ENCODE measurements at places on chromosomes 2 and 18.

DNA sequence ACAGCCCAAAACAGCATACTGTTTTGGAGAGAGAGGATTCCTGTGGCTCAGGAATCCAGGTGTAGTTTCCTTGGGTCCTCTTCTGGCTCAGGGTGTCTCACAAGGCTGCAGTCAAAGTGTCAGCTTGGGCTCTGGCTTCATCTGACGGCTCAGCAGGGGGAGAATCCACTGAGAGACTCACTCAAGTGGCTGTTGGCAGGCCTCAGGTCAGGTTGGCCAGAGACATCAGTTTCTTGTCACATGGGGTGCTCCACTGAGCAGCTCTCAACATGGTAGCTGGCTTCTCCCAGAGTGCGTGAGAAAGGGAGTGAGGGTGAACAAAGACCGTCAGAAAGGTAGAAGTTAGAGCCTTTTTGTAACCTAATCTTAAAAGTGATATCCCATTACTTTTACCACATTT is 168.4 kb downstream of the SOCS6 start:
- no peak for DNase-seq

- no peak for DNase-seq
Measured at GRCh38 chr2:175057078-175057685, 52.0 kb upstream of the CHN1 start.

DNA sequence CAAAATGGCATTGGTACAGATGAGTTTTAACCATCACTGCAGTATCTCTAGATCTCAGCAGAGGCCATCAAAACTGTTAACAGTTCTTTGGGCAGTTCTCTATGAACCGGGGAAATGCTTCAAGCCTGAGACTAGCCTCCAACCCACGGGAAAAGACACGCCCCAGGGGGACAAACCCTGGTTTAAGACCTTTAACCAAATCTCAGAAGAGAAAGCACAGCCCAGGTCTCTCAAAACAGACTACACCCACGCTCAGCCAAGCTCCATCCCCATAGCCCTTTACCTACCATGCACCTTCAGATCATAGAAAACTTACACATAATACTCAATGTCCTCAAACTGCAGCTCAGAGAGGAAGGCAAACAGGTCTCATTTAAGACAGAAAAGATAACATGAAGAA is 78.3 kb downstream of the TMEM163 start:
- DNase-seq: no peak

DNA sequence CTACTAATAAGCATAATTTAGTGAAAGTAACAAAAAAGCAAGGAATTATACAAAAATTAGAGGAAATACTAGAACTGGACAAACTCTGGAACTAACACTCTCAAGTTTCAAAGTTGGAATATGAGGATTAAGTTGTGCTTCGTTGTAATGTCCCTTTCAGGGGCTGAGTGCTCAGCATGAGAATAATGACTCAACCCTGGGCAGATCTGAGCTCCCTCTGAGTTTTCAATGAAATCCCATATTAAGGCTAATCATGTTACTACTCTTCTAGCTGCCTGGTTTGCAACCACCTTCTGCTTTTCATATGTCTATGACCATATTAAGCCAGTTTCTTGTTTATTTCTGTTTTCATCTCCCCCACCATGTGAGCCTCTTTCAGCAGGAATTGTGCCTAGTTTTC is 274.9 kb upstream of the LRRTM4 start:
- DNase-seq: no peak

- no peak for DNase-seq
Measured at GRCh38 chr2:240960971-240961876, 37.2 kb upstream of the SNED1 start.

DNA sequence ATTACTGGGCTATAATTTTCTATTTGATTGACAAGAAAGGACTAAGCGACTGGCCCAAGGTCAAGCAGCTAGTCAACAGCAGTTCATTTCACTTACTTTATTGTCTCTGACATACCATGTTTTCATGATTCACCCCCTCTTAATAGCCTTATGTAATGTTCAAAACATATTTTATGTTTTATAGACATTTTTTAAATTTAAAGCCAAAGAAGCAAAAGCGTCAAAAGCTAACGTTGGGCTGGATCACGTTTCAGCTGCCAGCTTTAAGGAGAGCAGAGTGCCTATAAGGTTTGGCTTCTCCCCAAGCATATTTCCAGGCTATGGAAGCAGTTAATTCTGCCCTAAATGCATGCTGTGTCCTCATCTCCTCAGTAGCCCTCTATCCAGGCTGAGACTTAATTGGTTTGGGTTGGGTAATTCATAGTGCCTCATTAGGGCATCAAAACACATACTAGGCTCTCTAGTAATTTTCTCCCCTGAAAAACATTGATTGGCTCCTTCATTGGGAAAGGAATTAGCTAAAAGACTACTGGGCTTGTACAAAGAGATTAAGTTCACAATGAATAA is 94.8 kb upstream of the CREB1 start:
- DNase-seq: no peak

- DNase-seq: no peak
Measured at GRCh38 chr2:160394153-160394552, 99.5 kb downstream of the RBMS1 start.

- DNase-seq: peak; percentile 63
Measured at GRCh38 chr18:57437766-57438671, 2.8 kb downstream of the ONECUT2 start.

GRCh38 chr18:57078614-57079013 is 68.3 kb upstream of the BOD1L2 start:
- no peak for DNase-seq

DNA sequence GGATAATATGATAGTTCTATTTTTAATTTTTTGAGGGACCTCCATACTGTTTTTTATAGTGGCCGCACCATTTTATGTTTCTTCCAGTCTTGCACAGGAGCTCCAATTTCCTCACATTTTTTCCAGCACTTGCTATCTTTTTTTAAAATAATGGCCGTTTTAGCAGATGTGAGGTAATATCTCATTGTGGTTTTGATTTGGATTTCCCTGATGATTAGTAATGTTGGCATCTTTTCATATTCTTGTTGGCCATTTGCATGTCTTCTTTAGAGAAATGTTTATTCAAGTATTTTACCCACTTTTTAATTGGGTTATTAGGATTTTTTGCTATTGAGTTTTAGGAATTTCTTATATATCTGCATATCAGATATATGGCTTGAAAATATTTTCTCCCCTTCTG is 29.9 kb upstream of the NAPG start:
- no peak for DNase-seq

- DNase-seq: no peak
Measured at GRCh38 chr2:232901736-232902578, 31.9 kb downstream of the SNORC start.

GRCh38 chr2:227884511-227884947 is 13.1 kb downstream of the DAW1 start:
- DNase-seq: no peak

- no peak for DNase-seq
Measured at GRCh38 chr2:226608451-226608850, 191.2 kb downstream of the IRS1 start.

DNA sequence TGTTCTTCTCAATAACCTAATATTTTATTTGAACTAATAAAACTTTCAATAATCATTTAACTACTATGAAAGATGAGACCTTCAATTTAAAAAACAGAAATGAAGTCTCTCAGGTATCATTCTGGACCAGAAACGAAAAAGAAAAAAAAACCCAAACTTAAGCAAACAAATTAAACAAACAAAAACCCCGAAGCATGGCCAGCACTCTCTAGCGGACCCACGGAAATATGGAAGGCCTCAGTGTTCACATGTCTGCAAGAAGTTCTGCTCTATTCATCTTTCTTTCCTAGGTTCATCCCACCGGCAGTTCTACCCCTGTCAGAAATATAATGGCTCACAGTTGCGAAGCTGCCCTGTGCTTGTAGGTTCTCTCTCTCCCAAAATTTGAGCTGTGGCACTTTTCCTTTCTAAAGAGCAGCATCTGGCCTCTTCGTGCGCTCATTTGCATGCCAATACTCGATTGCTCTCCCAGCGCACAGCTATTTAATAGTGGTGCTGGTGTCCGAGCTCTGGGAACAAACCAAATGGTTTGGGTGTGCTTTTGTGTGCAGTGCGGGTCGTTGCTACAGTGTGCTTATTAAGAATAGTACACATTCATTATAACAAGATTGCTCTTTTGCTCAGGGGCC is 129.0 kb upstream of the ZEB2 start:
- no peak for DNase-seq

- no peak for DNase-seq
Measured at GRCh38 chr2:128684523-128684922, 365.9 kb upstream of the HS6ST1 start.

DNA sequence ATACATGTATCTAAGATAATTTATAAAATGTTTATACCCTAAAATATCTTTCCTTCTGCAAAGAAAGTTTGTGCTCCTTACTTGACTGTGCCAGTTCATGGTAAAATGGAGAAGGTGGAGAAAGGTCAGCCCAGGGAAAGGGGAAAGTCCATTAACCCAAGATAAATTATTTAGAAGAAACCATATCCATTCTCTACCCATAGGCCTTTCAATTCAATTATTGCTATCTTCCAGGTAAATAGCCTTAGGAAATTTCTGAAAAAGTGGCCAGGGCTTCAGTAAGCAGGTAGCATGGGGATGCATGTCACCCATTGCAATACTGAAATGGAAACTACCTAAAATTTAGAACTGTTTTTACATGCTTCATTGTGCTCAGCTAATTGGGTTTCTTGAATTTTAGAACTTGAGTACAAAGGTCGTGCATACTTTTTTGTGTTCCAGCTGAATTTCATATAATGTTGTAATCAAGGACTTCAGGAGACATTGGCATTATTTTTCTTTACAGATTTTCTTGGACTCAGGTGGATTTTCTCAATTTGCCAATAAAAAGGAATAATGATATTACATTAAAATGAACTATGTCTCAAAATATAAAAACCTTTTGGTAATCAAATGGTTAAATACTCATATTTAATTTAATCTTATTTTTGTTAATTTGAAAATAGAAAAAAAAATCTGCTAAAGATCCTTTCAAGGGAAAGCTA is 124.9 kb downstream of the CSRNP3 start:
- DNase-seq: no peak

Measured in NCI-H524 treated with DMSO at 0.1 percent for 48 hours (cell line).